Natural killer cell treated with Interleukin-12 subunit alpha and Interleukin-12 subunit beta and Interleukin-15 and Interleukin-18, amount 100 ng/mL, for 72 hours (primary cell): ENCODE measurements at places on chromosomes 5 and 9.

DNA sequence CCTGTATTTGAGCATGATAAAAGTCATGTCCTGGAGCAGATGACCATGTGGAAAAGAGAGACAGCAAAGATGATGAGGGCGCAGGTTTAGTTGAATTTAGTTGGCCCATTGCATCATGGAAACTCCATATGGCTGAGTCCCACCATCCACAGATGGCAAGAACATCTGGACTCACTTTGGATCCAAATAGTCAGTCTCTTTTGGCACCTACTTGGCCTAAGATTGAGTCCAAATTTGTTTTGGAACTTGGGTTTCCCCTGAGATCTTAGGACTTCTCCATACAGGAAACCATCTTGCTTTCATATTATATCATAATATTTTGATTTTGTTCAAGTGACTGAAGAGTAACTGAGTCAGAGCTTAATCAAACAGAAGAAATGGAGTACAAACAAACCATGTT, 217.5 kb downstream of the DRD1 start:
- no peak for DNase-seq

- no peak for DNase-seq
These were observed 150.2 kb upstream of the KLF9 start for GRCh38 chr9:70564468-70565335.

- DNase-seq = no peak
These were observed 6.3 kb downstream of the CRHBP start for GRCh38 chr5:76958991-76959767.

- DNase-seq = no peak
These were observed 112.4 kb upstream of the ACOT12 start for GRCh38 chr5:81506378-81506777.

DNA sequence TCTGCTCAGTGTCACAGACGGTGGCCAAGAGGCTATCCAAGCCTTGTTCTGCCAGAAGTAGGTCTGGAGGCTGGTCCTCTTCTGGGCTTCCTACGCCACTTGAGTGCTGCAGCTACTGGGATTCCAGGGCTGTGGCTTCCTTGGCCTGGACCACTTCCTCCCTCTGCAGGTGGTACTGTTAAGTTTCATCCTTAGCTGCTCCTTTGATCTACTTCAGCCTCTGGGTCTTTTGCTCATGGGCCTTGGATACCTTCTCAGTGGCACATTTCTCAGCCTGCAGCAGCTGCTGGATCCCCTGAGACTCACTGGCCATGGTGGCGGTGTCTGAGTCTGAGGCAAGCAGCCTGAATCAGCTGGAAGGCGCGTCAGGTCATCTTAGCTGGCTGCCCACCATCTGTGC, 10.3 kb downstream of the CNOT8 start:
- DNase-seq = no peak

DNA sequence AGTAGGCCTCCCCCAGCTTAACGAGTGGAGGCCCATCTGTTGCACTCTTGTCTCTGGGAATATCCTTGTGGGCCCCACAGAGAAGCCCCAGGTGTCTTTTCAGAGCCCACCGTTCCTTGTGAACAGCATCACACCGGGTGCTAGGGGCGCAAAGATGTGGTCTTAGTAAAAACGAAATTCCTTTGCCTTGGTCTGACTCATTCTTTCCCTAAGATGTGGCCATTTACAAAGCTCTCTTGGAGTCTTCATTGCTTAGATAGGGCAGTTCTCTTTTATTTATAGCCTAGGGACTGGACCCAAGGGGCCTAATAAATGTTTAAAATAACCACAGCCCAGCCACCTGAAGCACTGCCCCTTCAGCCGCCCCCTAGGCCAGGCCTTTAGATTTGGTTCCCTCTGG, 52.8 kb upstream of the RPL26L1 start:
- no peak for DNase-seq

DNA sequence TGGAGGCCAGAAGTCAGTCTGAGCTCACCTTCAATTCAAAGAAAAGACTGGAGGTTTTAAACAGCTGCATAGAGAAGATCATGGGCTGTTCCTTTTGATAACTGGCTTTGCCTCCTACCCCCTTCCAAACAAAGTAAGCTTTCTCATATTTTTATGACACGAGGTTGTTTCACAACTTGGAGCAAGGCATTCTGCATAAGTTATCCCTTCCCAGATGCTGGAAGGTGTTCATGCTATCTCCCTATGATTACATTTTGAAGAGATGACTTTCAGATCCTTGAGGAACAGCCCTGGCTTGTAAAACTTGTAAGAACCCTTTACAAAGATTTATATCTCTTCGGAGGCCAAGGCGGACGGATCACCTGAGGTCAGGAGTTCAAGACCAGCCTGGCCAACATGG, 571.9 kb upstream of the FTMT start:
- DNase-seq = no peak

DNA sequence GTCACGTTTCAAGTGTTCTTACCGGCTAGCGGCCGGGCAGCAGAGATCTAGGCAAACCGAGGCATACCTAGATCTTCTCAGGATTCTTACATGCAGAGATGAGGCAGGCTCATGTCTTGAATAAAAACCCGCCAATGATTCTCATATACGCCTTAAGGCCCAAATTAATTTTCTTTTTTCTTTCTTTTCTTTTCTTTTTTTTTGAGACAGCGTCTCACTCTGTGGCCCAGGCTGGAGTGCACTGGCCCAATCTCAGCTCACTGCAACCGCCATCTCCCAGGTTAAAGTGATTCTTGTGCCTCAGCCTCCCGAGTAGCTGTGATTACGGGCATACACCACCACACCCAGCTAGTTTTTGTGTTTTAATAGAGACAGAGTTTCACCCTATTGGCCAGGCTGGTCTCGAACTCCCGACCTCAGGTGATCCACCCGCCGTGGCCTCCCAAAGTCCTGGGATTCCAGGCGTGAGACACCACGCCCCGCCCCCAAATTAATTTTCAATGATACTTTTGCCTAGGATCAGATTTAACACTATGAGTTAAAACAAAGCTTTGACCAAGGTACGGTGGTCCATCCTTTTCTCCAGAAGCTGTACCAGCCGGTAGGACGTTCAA, 1.5 kb downstream of the C9orf40 start:
- no peak for DNase-seq

GRCh38 chr5:102196481-102196880, 99.6 kb downstream of the SLCO4C1 start:
- no peak for DNase-seq

- DNase-seq = no peak
These were observed 193.3 kb downstream of the LURAP1L start for GRCh38 chr9:12968093-12968492.

GRCh38 chr9:126327006-126327713, 531 bp downstream of the MVB12B start:
- DNase-seq = no peak

- DNase-seq = no peak
These were observed 59.6 kb upstream of the LIFR start for GRCh38 chr5:38615981-38616451.

DNA sequence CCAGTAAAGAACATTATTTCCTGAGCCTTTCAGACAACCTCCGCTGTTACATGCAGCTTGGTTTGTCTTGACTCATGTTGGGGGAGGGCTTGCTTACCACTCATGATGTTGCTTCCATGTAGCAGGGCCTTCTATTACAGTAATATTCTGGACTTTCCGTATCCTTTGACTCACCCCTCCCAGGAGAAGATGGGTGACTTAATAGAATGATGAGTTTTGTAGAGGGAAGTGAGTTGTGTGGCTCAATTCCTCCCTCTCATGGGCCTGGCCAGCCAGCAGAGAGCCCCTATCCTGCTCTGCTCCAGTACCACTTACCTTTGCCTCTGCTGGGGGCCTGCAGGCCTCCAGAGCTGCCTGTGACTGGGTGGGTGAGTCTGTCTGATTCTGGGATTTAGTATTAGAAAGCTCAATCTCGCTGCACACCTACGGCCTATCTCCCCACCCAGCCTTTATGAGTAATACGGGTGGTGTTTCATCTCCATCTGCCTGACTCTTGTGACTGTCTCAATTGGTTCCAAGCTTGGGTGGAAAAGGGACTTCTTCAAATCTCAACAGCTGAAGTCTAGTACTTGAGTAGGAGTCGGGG, 52.6 kb upstream of the KLF9 start:
- no peak for DNase-seq

DNA sequence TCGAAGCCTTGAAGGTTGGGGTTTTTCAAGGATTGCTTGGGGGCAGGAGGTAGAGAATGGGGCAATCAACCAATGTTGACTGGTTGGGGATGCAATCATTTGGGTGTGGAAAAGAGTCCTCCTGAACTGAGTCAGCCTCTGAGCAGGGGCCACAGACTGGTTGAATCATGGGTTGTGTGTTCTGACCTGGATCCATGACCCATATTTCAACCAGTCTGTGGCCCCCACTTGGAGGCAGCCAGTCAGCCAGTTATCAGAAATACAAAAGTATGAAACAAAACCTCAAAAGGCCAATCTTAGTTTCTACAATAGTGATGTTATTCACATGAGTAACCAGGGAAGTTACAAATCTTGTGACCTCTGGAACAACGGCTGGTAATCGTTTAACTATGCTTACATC, 81.4 kb upstream of the RANBP6 start:
- DNase-seq = no peak

- no peak for DNase-seq
These were observed 42.3 kb downstream of the SH3RF2 start for GRCh38 chr5:145978708-145979107.

DNA sequence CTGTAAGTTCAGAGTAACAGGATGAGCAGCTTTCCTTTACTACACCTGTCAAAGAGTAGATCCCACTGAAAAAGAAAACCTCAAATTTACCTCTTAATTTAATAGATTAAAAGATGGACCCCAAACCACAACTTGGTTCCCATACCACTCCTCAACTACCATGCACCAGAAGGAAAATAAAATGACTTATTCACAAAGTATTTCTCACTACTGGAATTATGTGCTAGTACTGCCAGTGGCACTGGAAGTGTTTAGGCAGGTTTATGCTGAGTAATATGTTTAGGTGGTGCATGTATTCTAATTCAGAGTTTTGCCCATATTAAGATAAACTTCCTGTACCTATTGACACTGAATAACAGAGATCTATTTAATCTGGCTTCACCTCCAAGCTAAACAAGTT, 6.6 kb downstream of the PLK2 start:
- no peak for DNase-seq

DNA sequence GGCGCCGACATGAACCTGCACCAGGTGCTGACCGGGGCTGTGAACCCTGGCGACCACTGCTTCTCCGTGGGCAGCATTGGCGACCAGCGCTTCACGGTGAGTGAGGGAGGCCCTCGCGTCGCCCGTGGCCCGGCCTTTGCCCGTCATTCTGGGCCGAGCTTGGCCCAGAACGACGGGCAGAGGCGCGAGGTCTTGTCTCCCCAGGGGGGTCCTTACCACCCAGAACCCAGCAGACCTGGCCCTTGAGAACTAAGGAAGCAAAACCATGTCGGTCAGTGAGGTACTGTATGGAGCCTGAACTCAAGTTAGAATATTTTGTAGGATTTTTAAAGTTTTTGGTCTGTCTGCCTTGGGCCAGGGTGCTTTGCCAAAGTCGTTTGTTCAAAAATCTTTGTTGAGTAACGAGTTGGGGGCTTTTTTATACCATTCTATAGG, 691 bp downstream of the DMXL1 start:
- DNase-seq = no peak
